Nucleus accumbens (tissue), 56 donors: ENCODE measurements at places on chromosomes 3 and 15.

DNA sequence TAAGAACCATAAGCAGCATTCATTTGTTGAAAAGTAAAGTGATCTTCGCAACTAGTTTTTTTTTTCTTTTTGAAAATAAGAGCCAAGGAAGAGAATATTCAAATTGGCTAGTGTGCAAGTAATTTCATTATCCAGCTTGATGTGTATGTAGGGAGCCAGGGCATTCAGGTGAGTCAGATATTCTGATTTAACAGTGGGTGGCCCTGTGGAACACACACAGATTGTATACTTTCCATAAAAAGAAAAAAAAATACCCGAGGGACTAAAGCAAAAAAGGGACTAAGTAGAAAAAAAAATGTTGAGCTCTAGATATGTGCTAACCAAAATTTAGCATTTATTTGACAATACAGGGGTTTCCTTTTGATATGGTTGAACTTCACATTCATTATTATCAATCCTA lies 96.9 kb upstream of the ROPN1 start:
- DNase-seq = no peak

GRCh38 chr3:97277708-97278107 lies 463.3 kb downstream of the EPHA6 start:
- DNase-seq = no peak

GRCh38 chr3:18575573-18575972 lies 150.4 kb upstream of the SATB1 start:
- DNase-seq = no peak

GRCh38 chr3:171093462-171093861 lies 66.9 kb upstream of the SLC2A2 start:
- no peak for DNase-seq

GRCh38 chr3:106007512-106007911 lies 138.7 kb upstream of the CBLB start:
- DNase-seq = no peak
